ENCODE measurements at places on chromosomes 5 and 9.

DNA sequence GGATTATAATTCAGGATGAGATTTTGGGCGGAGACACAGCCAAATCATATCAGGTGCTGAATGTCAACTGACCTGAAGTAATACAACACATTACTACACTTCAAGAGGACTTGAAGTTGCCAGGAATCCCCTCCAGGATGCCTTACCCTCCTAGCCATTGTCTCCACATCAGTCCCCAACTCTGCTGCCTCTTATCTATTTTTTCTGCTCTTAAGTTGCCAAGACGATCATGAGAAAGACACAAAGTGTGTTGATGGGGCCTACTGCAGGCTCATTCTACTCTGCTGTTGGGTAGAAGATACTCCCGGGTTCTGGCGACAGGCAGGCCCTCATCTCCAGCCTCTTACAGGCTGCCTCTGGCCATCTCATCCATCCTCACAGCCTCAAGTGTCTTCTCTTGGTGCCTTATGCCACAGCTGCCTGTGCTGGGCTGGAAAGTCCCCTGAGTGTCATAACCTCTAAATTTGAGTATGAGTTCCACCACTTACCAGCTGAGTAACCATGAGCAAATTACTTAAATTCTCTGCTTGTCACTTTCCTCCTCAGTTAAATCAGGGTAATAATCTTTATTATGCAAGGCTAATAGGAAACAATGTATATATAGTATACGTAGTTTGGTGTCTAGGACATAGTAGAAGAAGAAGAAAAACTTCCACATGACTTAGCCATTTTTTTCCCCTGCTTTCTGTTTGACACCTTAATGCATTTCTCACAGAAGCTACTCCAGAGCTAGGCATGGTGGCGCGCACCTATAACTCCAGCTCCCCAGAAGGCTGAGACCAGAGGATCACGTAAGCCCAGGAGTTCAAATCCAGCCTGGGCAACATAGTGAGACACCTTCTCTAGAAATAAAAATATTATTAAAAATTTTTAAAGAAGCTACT lies 73.0 kb upstream of the SNX2 start:
- DNase-seq = no peak

- DNase-seq = no peak
These were observed 10.7 kb upstream of the SPARC start for GRCh38 chr5:151697452-151697851.

DNA sequence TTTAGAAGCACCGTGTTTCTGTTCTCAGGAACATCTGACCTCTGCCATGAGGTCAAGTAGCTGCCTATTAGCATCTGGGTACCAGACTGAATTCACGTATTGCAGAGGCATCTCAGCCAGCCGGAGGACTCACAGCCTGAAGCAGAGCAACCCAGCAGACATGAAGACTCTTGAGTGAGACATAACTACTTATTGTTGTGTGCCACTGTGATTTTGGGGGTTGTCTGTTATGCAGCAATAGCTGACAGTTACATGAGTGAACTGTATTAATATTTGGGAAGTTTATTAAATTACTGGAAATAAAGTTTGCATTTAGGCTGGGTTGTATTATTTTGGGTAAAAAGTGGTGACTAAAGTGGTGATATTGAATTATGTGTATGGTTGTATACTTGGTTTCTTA lies 1.3 kb upstream of the ACOT12 start:
- DNase-seq = no peak

DNA sequence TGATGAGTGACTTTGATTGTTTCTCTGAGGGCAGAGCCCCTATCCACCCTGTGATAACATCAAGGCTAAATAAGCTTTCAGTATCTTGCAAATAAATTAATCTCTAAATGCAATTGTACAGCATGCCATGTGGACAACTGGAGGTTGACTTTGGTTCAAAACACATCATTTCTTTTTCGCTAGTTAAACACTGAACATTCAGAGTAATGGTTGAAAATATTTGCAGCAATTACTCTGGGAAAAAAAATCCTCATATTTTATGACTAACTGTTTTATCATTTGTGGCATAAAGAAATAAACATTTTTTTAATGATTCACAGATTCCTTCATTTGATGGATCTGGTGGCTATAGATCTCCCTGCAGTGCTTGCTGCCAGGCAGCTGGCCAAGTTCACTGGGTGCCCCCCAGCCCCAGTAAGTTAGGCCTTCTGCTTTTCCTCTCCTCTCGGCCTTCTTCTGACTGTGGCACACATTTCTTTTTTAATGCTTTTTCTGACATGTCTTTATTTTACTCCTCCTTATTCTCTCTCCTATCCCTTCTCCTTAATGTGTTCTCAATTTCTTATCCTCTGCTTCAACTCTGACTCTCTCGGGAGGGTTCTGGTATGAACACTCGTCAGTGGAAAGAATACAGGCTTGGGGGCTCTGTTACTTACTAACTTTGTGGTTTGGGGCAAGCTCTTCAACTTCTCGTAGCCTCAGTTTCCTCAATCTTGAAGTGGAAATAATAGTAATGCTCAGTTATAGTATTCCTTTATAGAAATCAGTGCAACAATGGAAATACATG lies 69.6 kb downstream of the ADAMTSL1 start:
- DNase-seq = no peak

- no peak for DNase-seq
These were observed 25.9 kb upstream of the TESK1 start for GRCh38 chr9:35579130-35579529.

DNA sequence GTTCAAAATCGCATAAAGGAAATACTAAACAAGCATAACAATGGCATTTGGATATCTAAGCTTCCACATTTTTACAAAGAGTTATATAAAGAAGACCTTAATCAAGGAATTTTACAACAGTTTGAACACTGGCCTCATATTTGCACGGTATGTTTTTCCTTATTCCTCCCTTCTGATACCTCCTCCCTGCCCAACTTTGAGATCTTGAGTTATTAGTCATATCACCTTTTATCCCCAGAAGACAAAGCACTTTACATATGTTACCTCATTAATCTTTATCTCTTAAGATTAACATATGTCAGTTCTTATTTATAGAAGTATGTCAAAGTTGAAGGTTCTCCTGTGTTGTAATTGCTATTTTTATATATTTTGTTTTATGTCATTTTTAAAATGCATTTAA lies 29.8 kb downstream of the TDRD7 start:
- no peak for DNase-seq

- DNase-seq = no peak
These were observed 283.1 kb downstream of the ADAMTS6 start for GRCh38 chr5:65198456-65199120.

DNA sequence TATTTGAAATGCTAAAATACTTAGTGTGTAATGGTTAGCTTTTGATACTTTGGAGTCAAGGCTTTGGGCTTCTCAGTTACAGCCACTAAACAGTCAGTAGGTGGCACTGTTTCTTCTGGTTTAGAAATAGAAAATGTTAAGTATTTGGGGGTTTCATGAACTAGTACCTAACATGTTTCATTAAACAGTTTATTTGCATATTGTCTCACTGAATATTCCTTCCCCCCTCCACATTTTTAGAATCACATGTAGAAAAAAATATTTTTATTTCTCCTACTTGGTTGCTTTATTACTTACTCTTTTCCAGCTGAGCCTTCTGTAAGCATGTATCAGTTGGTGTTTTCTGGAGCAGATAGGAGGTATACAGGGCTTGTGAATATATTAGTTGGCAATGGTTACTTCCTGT lies 48.0 kb downstream of the IPO11 start:
- DNase-seq = no peak

DNA sequence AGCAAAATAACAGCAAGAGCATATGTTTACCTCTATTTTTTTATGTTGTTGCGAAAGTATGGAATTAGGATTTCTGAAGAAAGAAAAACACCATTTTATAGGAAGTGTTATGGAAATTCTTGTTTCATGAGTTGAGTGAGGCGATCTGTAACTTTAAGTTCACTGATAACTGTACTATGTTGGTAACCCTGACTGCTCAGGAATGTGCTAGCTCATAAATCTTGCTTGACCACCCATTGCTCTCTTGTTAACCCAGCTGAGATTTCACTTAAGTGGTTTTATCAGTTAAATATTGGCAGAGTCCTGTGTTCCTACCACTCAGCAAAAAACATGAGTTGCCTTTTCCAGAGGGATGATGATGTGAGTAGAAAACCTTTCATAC lies 91.1 kb upstream of the STARD4 start:
- no peak for DNase-seq
